NCI-H460 (cell line): ENCODE measurements at places on chromosomes 12 and 14.
A peak's percentile ranks its signal among the peaks of the same experiment; 100 is the strongest.

DNA sequence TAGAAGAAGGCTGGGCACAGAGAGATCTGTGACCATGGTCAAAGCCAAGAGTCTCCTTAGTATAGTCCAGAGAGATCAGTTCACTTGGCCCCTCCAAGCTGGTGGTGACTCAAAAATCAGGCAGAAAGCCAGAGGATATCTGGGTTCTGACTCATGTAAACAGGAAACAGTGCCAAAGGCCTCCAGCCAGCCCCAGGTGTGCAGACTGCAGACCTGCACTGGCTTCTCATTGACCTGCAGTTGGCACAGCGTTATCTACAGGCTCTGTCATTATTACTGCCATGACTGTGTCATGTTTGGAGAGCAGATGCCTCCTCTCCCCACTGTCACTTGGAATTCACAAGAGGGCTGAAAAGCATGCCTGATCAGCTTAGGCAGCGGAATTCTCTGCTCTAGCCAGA lies 295.7 kb upstream of the PRKD1 start:
- peak; percentile 31 for DNase-seq

DNA sequence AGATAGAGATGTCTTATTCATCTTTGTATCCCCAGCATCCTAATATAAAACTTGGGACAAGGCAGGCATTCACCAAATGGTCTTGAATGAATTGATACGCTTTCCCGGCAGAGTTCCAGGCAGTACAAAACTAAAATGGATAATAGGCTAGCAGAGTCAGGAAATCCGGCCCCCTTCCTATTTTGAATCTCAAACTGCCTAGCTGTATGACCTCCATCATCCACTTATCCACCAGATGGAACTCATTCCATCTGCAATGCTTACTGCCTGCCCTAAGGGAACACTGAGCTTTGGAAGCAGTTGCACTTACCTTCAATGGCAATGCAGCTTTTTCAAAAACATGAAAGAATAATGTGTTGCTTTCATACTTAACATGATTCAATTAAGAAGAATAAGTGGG lies 43.4 kb downstream of the BDKRB1 start:
- no peak for DNase-seq

- no peak for DNase-seq
Measured at GRCh38 chr14:50669441-50669986, 1.4 kb upstream of the SAV1 start.

DNA sequence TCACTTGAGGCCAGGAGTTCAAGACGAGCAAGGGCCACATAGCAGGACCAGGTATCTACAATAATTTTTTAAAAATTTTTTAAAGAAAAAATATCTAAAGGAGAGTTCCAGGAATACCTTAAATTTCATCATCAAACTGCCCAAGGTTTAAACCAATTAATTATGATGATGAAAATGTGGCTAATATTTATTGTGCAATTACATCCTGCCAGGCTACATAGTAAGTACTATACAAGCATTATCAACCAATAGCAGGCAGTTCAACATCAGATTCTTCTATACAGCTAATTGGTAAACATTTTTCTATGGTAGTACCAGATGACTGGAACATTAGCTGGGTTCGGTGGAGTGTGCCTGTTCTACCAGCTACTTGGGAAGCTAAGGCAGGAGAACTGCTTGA lies 24.4 kb downstream of the DENND5B start:
- DNase-seq = no peak

DNA sequence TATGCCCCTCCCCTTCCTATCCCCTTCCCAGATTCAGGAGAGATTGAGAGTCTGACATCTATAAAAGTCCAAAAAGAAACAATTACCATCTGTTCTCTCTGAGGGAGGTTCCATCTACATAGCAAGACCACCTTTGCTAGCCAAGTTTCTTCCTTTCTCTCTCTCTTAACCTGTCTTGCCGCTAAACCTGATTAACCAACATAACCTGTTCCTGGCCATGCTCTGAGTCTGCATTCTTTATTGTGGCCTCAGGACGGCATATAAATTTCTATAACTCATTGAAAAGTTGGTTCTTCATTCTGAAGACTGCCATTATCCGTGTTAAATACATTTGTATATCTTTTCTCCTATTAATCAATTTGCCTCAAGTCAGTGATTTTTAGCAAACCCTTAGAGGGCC lies 594.0 kb downstream of the KCNH5 start:
- DNase-seq = no peak

DNA sequence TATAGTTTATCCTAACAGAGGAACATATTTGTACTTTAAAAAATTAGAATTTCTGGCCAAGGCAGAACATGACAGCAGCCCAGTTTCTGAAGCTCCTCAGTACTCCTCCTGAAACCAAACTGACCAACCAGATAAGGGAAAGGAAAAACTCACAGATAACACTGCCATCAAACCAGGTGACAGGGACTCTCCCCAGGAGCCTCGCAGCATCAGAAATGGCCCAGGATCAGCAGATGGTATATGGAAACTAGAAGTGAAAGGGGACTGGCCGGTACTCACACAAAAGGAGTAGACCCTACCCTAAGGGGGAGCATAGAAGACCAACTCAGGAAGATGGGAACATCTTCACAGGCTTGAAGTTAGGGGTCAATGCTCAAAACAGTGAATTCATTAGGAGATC lies 22.0 kb downstream of the GALC start:
- no peak for DNase-seq

GRCh38 chr12:124786061-124786964 lies 77.4 kb downstream of the SCARB1 start:
- no peak for DNase-seq

DNA sequence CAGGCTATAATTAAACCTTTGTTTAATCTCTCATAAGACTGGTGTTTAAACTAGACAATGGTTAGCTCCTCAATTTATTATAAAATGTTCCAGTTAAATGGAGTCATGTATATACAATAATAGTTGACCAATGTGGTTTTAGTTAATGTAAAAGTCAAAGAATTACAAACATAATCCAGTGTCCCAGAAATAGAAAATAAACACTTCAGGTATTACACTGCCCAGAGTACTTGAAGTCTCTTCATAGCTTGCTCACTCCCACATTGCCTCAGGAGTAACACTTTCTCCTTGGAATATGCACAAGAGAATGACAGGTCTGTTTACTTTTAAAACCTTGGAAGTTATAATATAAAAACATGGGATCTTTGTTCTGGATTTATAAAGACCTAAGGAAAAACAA lies 60.5 kb downstream of the SLC38A1 start:
- no peak for DNase-seq

DNA sequence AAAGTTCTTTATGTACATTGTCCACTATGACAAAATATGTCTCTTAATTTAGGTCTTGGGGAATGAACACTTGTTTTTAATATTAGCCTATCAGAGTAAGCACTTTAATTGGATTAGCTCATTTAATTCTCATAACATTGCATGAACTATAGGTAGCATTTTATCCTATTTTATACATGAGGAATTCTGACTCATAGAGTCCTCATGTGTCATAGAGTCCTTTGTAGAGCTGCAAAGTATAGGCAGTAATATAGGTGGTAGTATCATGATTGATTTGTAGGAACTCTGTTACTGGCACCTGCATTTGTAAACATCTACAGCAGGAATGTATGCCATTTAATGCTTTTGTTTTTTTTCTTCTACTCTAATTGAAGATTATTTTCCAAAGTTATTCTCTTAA lies 96.0 kb downstream of the GPHN start:
- DNase-seq = no peak

GRCh38 chr12:114789276-114789675 lies 105.3 kb upstream of the TBX3 start:
- no peak for DNase-seq

DNA sequence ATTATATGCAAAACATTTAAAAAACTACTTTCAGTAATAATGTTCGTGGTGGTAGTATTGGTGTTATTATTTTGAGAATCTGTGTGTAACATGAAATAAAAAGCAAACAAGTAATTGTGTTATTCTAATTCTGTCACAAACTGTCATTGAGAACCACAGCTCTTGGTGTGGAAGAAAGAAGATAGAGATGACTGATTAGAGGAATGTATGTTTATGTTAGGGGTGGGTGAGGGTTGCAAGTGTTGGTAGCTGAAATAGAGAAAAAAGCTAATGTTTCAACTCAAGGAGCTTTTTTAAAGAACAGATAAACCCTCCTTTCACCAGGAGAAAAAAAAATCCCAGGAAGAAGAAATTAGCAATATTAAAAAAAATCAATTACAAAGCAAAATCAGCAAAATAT lies 18.3 kb downstream of the DNM1L start:
- DNase-seq = no peak

DNA sequence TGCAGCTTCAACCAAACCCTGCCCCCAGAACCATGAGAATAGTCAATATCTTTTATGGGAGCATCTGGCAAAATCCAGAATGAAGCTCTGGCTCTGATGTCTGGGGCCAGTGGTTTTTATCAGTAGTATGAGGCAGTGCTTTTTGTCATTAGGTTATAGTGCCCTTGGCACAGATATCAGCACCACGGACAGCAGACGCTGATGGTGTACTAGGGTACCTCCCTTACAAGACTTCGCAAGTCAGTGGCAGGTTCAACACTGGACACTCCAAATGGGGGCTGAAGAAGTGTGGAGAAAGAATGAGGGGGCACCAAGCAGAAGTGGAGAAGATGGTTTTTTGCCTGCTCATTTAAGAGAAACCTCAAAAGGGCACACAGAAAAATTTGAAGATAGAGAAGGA lies 68.2 kb upstream of the E2F7 start:
- peak; percentile 44 for DNase-seq

- no peak for DNase-seq
Measured at GRCh38 chr12:58794859-58795258, 125.4 kb downstream of the LRIG3 start.

GRCh38 chr12:56389412-56389811 lies 26.8 kb upstream of the APOF start:
- no peak for DNase-seq

GRCh38 chr12:5171701-5172100 lies 128.0 kb downstream of the KCNA5 start:
- peak; percentile 7 for DNase-seq

DNA sequence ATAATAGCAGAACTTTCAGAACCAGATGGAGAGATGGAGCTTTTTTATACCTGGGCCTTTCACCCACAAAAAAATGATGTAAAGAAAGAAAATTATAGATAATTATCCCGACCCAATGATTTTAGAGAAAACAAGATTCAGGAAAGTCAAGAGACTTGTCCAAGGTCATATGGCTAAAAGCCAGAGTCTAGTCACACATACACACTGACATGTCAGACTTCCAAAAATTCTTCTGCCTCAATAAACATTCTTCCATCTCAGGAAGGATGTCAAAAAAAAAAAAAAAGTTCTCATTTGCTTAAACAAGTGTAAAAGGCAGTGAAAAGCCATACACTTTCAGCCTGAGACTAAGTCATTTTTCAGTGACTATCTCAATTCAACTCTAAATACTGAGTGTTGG lies 116.0 kb downstream of the PRICKLE1 start:
- DNase-seq = peak; percentile 77

DNA sequence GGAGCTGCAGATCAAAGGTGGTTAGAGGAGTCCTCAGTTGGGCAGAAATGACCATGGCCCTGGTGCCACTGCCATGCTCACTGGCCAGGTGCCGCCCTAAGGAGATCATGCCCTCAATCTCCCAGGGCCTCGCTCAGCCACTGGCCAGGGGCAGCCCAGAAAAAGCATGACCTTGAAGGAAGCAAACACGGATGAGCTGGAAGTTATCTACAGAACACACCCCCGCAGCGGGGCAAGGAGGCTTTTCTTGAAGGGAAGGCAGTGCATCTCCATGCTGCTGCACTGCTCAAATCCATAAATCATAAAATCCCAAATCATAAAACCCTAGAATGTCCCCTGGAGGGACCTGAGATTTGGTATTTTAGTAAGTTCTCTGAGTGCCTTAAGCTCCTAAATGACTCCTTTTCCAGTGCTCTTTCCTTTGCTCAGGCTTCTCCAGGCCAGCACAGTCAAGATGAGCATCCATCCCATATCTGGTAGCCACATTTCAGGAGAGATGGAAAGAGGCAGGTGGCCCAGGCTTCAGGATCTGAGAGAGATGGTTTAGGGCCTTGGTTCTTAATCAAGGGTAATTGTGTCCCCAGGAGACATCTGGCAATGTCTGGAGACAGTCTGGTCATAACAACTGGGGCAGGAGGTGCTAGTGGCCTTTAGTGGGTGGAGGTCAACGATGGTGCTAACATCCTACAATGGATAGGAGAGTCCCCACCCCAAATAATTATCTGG lies 217.3 kb downstream of the RBM19 start:
- DNase-seq = no peak

GRCh38 chr12:24349051-24349799 lies 399.8 kb upstream of the SOX5 start:
- no peak for DNase-seq

- DNase-seq = peak; percentile 63
Measured at GRCh38 chr14:52338051-52338681, 24.1 kb downstream of the PTGER2 start.

DNA sequence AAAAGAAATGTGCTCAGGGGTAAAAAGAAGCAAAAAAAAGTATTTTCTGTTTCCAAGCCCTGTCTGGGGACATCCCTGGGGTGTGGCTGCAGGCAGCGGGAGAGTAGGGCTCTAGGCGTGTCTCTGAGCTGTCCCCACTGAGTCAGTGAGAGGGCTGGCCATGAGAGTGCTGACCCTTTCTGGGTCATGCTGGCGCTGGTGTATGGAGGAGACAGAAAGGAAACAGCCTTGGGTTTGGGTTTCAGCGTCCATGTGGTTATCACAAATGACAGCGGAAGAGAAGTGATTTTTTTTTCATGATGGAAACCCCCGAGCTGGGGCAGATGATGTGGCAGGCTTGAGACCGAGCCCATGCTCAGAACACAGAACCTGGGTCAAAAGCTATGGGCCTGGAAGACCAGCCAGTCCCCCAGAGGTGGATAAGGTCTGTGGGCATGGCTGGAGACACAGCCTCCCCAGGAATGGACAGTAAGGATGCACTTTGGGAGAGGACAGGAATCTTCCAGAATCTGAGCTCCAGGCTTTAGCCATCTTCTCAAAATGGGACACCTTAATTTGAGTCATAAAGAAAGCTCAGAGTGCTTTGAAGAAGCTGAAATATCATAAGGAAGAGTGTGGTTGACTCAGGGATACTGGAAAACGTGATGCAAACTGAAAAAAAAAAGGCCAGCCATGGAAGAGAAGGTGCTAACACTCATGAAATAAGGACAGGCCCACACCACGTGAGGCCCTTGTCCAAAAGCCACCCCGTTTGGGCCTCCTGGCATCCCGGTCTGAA lies 36.2 kb downstream of the SYNE3 start:
- no peak for DNase-seq

DNA sequence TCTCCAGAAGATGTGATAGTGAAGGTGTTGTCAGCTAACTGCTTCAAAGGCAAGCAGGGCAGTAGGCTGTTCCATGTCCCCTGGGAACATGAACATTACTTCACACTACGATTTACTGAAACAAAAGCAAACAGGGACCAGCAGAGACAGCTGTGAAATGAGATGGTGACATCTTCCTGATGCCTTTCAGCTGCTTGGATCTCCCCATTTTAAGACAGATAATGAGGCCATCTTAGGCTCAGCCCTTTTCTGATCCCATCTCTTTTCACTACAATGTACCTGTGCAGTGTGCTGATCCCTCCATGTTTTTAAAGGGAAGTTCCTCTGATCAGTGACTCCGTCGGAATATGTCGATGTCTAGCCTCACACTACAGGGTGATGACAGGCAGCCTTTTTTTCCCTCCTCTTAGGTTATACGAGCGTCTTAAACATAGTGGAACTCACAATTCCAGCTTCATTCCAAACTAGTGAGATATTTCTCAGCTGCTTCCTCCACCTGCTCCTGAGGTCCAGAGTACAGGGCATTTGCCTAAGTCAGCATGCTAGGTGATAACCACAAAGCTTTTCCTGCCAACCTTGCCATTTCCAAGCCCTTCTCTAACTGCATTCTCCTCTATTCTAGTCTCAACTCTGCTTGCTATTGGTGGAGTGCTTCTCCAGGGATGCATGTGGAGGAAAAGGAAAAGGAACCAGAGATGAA lies 87.6 kb upstream of the EGLN3 start:
- no peak for DNase-seq
